ENCODE measurements at places on chromosomes 6 and 20. TPM values are rescaled to one million over a fixed set of nuclear protein-coding genes. Genes with fewer than 3 reads are reported as not detected.

Gene SNAP91
- total RNA-seq: not detected

Gene IBTK
- total RNA-seq: 30.1 TPM

Gene TFAP2D
- total RNA-seq: not detected

Gene HRH3
- total RNA-seq: not detected

Gene OXT
- not detected for total RNA-seq

Gene DST
- total RNA-seq: 0.49 TPM

Gene RHAG
- total RNA-seq: not detected

Gene PSMA7
- 241 TPM for total RNA-seq

Gene PLN
- total RNA-seq: not detected

Gene KIAA1586
- total RNA-seq: 12.7 TPM

Gene BMP6
- total RNA-seq: 0.75 TPM

Gene VPS16
- total RNA-seq: 56.9 TPM

Gene CST2
- not detected for total RNA-seq

Gene CLVS2
- total RNA-seq: not detected

Gene TFAP2C
- total RNA-seq: not detected

Gene BTBD3
- total RNA-seq: 1.5 TPM

Gene CST3
- total RNA-seq: not detected

Gene THBS2
- not detected for total RNA-seq

Gene TMEM151B
- 0.10 TPM for total RNA-seq

Gene TP53TG5
- total RNA-seq: not detected

Gene MACROD2
- 55.1 TPM for total RNA-seq

Gene TREM2
- not detected for total RNA-seq

Gene NOTCH4
- total RNA-seq: 4.0 TPM

Gene SIGLEC1
- not detected for total RNA-seq

Gene B3GALT4
- 19.1 TPM for total RNA-seq

Gene RING1
- total RNA-seq: 43.8 TPM

Gene GPX5
- total RNA-seq: not detected

Gene FNDC11
- 1.3 TPM for total RNA-seq

Gene CLPSL1
- total RNA-seq: not detected

Gene ROS1
- total RNA-seq: not detected

Gene KCNK15
- total RNA-seq: 0.09 TPM

Gene RIPPLY2
- total RNA-seq: not detected

Gene TEAD3
- total RNA-seq: 0.34 TPM

Gene SAMD3
- not detected for total RNA-seq

Gene TMEM170B
- total RNA-seq: 2.6 TPM

Gene APOM
- 2.4 TPM for total RNA-seq

Gene TAPBP
- 319 TPM for total RNA-seq

Gene SOX4
- total RNA-seq: 3.5 TPM

Gene RSPH3
- 1.9 TPM for total RNA-seq

Gene NAPB
- total RNA-seq: 7.8 TPM

Gene PPP1R3G
- total RNA-seq: 0.15 TPM

Gene HCRTR2
- not detected for total RNA-seq

Gene POPDC3
- total RNA-seq: not detected

Gene GJA1
- total RNA-seq: not detected

Gene PNISR
- 193 TPM for total RNA-seq

Gene BPIFB4
- not detected for total RNA-seq

Gene MUC21
- total RNA-seq: not detected

Gene SLC12A5
- total RNA-seq: not detected

Gene TNNC2
- not detected for total RNA-seq

Gene ADGB
- total RNA-seq: not detected

Gene TBX18
- not detected for total RNA-seq

Gene CRISP3
- total RNA-seq: not detected

Gene CALHM4
- not detected for total RNA-seq

Gene BANF2
- not detected for total RNA-seq

Gene CYP39A1
- total RNA-seq: not detected
